Stimulated activated CD4-positive, alpha-beta T cell treated with anti-CD3 and anti-CD28 coated beads, Interleukin-4, amount 100 ng/mL, for 1 hour (primary cell): ENCODE measurements at places on chromosomes 12 and 14.

GRCh38 chr12:92473564-92473963 is 229.2 kb upstream of the PLEKHG7 start:
- no peak for DNase-seq

GRCh38 chr12:41950455-41950854 is 194.2 kb downstream of the GXYLT1 start:
- DNase-seq, result no peak

DNA sequence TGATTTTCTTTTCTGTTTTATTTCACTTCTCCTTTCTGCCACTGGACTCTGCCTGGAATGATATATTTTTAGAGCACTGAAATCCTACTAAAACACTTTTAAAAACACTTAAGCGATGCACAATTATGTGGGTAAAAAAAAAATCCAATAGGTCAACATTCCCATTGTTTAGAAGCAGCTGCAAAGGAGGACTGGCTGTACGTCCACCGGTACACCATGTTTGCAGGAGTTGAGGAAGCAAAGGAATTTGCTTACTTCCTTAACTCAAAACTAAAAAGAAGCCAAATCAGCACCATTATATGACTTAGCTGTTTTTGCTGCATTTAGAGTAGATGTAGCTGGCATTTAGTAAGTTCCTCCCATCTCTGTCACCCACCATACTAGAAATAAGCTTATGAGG is 186.8 kb upstream of the TMTC1 start:
- no peak for DNase-seq

GRCh38 chr12:94872971-94873733 is 130.3 kb downstream of the NDUFA12 start:
- DNase-seq, result peak; percentile 4
